ENCODE measurements at places on chromosomes 1 and 21.
A peak's percentile ranks its signal among the peaks of the same experiment; 100 is the strongest.

DNA sequence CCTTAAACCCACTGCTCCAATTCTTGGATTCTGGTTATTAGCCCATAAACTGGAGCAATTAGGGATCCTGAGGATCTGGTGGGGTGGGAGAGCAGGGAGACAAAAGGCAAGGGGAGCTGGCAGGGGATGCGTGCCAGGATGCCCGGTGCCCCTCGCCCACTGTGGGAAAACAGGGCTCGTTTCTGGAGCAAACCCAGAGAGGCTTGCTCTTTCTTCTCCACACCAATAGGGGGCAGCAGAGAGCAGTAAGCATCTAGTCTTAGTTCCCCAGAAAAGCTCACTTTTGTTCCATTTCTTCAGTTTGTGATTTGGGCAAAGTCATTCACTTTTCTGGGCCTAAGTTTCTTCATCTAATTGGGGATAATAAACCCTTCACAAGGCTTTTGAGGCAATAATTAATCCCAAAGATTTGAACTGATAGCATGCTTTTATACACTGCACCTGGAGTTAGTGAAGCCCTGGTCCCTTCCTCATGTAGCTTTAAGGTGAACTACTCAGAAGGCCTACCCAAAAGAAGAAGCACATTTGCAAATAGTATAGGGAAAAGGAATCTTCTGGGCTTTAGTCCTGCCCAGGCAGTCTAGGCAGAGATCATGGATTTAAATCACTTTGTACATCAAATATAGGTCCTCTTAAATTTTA, 160.6 kb upstream of the USP24 start:
- DNase-seq: peak; percentile 62

- DNase-seq: no peak
Measured at GRCh38 chr1:42674214-42674613, 8.0 kb upstream of the YBX1 start.

GRCh38 chr21:32279377-32279680, 480 bp upstream of the MIS18A start:
- no peak for DNase-seq

GRCh38 chr1:43547538-43548072, 16.9 kb downstream of the PTPRF start:
- DNase-seq: no peak

DNA sequence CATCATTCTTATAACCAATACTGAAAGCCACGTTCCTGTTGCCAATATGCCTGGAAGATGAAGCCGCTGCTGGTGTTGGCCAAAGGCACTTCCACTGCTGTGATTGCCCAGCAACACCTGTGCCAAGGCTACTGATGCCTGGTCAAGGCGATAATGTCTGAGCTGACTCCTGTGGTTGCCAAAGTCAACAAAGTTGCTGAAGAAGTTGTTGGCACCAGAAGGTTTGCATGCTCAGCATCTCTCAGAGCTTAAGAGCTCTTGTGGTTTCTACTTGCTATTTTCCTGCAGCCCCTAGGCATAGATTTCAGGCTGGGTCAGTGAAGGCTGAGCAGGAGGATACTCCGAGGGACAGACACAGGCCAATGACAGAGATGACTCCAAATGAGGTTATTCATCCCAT, 63.4 kb upstream of the RAB3GAP2 start:
- no peak for DNase-seq

- no peak for DNase-seq
Measured at GRCh38 chr1:58200437-58200836, 346.1 kb downstream of the OMA1 start.

- peak; percentile 85 for DNase-seq
Measured at GRCh38 chr1:2229037-2229864, 1.1 kb downstream of the SKI start.

- DNase-seq: no peak
Measured at GRCh38 chr1:205267306-205267902, 39.7 kb downstream of the TMCC2 start.

GRCh38 chr21:44865561-44866280, 7.8 kb downstream of the PTTG1IP start:
- DNase-seq: no peak

GRCh38 chr21:45523411-45524101, 18.7 kb downstream of the SLC19A1 start:
- no peak for DNase-seq

GRCh38 chr1:106907795-106908194, 148.7 kb upstream of the PRMT6 start:
- no peak for DNase-seq

DNA sequence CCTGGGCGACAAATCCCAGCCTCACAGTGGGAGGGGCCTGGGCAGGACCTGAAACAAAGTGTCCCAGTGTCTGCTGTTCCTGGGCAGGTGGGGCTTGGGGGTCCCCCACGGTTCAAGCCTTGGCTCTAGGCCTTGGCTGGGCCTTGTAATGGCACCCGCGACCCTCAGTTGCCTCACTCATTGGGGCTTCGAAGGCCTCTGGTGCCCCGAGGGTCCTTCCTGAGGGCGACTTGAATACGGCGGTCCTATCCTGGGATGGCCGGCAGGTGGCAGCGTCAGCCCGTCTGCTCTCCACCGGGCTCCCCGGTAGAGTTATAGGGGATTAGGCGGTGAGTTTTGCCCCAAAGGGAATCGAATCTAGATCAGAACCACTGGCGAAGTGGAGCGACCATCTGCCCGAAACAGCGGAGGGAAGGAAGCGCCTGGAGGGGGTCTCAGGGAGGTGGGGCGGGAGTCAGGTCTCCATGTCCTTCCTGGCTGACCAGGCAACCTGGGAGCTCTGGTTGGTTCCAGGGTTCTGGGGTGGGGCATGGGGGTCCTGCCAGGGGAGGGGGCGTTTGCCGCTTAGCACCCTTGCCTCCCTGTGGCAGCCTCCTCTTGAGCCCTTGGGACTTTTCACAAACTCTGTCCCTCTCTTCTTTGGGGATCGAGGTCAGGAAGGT, 2.1 kb upstream of the PEX10 start:
- peak; percentile 67 for DNase-seq

DNA sequence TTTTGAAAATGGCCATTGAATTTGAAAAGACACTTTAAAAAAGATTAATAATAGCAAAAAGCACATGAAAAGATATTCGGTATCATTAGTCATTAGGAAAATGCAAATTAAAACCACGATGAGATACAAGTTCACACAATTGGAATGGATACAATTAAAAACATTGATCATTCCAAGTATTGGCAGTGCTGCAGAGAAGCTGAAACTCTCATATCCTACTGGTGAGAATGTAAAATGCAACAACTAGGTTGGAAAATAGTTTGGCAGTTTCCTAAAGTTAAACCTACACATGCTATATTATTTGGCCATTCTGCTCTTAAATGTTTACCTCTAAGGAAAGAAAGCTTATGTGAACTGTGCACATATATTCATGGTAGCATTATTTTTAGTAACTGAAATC, 838.7 kb upstream of the PRMT6 start:
- no peak for DNase-seq

- DNase-seq: no peak
Measured at GRCh38 chr1:53122961-53123413, 19.5 kb downstream of the SLC1A7 start.

DNA sequence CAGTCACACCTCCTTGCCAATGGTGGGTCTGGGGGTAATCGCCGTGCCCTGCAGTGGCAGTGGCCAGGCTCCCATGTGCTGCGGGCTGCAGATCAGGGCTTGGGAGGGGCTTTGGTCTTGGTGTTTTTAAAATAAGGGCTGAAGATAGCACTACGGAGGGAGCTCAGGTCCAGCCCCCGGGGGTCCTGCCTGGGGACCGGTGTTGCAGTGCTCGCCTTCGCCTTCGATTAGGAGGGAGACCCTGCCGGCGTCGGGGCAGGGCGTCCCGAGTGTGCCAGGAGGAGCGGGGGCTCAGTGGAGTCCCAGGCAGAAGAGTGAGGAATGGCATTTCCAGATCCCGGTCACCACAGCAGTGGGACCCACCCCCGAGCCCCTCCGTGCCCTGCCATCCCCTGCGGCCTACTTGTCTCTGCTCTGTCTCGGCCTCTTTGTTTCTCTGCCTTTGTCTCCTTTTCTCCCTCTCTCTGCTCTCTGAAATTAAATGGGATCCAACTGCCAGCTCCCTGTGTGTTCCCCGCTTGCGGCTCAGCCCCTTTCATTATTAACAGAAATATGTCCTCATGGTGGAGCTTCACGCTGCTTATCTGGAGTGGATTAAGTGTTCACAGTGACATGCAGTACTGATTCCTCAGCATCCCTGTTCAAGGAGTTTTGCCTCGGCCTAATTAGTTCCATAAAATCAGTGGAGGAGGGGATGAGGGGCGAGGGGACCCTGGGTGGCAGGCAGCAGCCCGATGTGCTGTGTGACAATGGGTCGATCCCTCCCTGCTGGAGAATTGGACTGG, 44.4 kb downstream of the DMRTB1 start:
- DNase-seq: no peak

DNA sequence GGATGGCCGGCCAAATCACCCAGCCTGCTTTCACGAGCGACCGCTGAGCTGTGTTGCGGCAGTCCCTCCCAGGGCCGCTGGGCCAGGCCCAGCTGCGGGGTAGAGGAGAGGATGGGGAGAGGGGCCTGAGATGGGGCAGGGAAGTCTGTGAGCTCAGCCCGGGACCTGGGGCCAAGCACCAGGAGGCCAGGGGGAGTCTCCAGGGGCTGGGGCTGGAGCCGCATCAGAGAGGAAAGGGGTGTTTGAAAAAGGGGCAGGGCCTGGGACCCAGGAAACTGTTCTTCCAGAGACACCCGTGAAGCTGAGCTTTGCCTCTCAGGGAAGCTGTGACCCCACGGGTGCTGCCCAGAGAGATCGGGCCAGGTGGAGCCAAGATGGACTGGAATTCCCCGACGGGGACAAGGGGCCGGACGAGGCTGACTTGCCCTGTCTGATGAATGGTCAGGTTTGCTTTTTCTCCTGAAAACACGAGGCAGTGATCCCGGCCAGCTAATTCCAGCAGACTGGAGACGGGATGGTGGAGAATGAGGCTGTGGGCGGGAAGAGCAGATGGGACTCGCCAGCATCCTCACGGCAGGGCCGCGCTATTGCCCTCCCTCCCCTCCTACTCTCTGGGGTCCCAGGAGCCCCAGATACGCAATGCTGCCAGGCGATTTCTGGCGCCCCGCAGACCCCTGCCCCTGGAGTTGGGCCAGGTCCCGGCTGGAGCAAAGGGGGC, 40.3 kb upstream of the COL18A1 start:
- DNase-seq: no peak

GRCh38 chr1:224721000-224721399, 104.9 kb downstream of the CNIH3 start:
- no peak for DNase-seq

DNA sequence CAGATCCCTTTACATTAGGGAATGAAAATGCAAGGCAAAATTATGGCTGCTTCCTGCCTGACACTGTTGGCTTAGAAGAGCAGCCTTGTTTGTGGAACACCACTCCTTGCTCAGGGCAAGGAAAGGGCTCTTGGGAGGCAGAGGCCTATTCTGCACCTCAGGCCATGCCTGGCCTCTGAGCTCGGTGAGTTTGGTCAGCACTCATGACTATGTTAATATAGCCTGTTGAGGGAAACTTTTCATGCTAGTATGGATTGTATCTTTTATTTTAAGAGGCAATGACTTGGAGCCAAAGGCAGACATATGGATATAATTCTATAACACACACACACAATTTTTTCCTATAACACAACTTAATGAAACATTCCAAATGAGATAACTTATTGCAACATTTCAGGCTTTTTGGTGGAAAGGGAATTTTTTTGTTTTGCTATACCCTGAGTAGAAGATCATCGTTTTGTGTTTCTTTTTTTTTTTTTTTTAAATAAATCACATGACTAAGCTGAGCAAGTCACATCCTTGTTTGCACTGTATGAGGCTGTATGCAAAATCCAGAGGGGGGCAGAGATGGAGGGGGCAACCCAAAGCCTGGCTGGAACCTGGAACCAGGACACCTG, 5.6 kb upstream of the YRDC start:
- DNase-seq: no peak

DNA sequence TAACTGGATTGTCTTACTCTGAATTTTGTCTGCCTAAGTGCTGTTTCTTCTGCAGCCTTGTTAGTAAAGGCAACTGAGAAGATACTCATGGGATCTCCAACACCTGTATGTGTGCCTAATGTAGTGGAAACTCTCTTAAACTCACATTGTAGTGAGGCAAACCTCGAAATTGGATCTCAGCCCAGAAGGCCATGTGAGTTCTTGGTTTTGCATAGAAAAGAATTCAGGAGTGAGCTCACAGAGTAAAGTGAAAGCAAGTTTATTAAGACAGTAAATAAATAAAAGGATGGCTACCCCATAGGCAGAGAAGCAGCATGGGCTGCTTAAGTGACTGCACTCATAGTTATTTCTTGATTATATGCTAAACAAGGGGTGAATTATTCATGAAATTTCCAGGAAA, 1344.7 kb downstream of the NCAM2 start:
- no peak for DNase-seq

- DNase-seq: peak; percentile 87
Measured at GRCh38 chr1:54379555-54380289, 26.5 kb downstream of the SSBP3 start.

DNA sequence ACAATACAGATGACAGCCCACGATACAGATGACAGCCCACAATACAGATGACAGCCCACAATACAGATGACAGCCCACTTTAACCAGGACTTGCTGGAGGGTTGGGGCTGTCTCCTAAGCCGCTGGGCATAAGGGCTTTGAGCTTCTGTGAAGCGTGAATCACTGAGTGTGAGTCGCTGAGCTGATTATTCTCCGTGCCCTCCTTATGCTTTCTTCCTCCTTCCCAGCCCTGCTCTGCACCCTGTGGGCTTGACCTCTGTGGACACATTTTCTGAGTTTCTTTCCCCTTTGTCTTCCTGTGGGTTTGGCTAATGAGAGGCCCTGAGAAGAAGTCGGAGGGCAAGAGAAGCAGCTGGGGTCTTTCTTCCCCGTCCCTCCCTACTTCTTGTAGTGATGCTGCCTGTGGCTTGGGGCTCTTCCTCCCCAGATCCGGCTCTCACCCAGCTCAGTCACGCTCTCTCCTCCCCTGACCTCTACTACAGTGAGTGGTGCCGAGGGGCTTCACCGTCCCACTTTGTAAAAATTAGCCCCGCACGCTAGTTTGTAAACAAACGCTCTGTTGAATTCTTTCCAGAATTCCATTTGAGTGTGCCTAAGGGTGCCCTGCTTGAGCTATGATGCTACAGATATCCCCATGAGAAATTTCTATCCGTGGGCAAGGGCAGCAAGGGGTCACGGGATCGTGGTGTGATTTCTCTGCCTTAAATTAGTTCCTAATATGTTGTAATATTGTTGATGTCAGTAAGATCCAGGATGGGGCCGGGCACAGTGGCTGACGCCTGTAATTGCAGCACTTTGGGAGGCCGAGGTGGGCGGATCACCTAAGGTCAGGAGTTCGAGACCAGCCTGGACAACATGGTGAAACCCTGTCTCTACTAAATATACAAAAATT, 46.4 kb upstream of the SOD1 start:
- no peak for DNase-seq

DNA sequence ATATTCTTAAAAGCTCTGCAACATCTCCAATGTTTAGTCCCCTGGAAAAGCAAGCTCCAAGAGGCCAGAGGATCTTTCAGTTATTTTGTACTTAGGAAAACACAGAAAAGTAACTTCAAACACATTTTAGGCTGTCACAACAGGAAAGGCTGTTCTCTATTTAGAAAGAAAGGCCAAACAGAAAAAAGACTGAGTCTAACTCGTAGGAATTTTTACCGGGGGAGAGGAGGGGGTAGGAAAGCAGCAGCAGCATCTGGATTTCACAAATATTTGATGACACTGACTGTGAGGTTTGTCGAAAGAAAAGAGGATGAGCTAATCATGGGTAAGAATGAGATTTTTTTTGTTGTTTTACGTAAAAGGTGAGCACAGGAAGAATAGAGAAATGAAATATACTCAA, 107.1 kb downstream of the EIF4G3 start:
- no peak for DNase-seq

GRCh38 chr21:42688841-42689371, 35.5 kb downstream of the PDE9A start:
- no peak for DNase-seq

GRCh38 chr1:223844787-223845036, 1.0 kb downstream of the TP53BP2 start:
- DNase-seq: no peak

Data from adrenal gland (tissue), 19 donors.